ENCODE measurements at places on chromosomes 2 and 18.

DNA sequence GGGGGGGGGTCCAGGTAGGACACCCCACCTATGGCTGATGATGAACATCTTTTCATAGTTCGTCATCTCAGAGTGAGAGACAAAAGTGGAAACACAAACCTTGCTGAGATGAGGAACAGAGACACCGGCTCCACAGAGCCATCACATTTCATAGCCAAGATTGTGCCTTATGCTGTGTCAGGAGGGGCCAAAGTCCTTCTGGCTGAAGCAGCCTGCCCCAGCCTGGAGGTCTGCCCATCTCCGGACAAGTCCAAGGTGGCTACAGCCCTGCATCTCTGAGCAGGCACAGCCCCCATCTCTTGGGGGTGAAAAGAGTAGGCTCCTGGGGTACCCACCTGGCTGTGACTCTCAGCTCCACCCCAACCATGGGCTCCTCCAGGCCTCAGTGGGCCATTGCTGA is 70.3 kb downstream of the ZBTB7C start:
- DNase-seq = no peak

- peak; percentile 80 for DNase-seq
Measured at GRCh38 chr18:34493099-34493544, 217.0 kb upstream of the DTNA start.

- DNase-seq = no peak
Measured at GRCh38 chr2:231928481-231928880, 2.3 kb upstream of the NPPC start.

DNA sequence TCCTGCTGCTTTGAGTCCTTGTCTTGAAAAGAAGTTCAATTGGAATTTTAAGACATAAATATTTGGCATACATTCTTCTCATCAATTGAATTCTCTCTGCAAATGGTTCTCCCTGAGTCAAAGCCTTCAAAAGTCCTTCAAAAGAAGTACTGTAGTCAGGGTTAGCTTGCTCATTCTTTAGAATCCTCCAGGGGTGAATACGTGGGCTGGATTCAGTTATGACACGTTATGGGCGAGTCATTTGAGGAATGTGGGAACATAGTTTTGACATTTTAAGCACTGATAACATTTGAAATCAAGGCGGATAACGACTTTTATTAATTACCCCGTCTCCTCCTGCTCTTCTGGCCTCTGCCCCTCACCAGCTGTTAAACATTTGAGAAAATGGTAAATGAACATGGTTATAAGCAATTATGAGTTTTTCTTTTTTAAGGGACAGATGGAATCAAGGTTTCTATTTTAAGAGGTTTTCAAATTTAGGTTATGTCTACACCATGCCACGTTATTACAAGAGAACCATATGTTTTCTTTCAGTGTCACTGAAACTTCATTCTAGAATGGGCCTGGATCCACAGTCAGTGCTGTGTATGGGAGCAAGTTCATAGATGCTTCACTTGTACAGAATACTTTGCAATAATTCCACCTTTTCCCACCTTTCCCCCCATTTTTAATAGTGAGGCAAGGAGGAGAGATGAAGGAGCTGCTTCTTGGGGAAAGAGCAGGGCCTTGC is 273.1 kb downstream of the TSN start:
- peak; percentile 88 for DNase-seq

GRCh38 chr2:12767541-12767940 is 50.8 kb downstream of the TRIB2 start:
- no peak for DNase-seq

DNA sequence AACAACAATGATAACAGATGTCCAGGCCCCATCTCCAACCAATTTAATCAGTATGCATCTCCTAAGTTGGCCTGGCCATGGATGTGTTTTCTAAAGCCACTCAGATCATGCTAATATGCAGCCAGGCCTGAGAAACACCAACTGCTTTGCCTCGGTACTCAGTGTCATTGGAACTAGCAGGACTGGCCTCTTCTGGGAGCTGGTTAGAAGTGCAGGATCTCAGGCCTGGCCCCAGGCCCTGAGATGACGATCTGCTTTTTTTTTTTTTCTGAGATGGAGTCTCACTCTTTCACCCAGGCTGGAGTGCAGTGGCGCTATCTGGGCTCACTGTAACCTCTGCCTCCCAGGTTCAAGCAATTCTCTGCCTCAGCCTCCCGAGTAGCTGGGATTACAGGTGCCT is 69.1 kb downstream of the IRS1 start:
- peak; percentile 9 for DNase-seq

GRCh38 chr18:3525870-3526420 is 76.0 kb downstream of the TGIF1 start:
- no peak for DNase-seq

All from fibroblast of skin of back (primary cell).